Skin of body (tissue), 3 donors: ENCODE measurements at places on chromosomes 1 and 21. TPM values are rescaled to one million over a fixed set of nuclear protein-coding genes. Genes with fewer than 3 reads are reported as not detected.
A peak's percentile ranks its signal among the peaks of the same experiment; 100 is the strongest.

DNA sequence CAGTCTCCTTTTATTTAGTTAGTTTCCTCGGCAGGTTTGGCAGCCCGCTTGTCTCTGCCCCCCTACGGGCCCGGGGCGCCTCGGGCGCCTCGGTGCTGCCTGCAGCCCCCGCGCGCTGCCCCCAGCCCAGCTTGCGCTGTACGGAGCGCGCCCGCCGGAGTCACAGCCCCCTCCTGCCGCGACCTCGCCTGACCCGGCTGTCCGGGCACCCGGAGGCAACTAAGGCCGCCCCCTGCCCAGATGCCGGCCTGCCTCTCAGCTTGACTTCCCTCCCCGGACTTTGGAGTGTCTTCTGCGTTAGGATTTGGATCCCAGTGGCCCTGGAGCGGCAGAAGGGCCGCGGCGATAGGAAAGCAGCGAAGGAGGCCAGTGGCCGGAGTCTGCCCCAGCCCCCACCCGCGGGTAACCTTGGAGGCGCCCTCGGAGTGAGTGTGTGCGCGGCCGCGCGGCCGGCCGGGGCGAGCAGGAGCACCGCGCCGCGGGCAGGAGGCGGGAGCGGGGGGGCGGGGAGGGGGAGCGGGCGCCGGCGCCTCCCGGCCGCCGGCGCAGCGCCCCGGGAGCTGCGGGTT, 7.6 kb downstream of the CDKN2C start:
- DNase-seq: no peak

GRCh38 chr1:147241934-147242448, 493 bp upstream of the CHD1L start:
- DNase-seq: no peak

- DNase-seq: no peak
These were observed 47.1 kb downstream of the WNT9A start for GRCh38 chr1:227900571-227901051.

GRCh38 chr1:6732942-6733341, 31.3 kb upstream of the DNAJC11 start:
- no peak for DNase-seq

- DNase-seq: no peak
These were observed 48.6 kb downstream of the TSNAX start for GRCh38 chr1:231576804-231577718.

- no peak for DNase-seq
These were observed 56.5 kb downstream of the GABPA start for GRCh38 chr21:25791319-25791718.

Gene MAP3K21
- 1.5 TPM for total RNA-seq

GRCh38 chr1:95013950-95014574, 58.7 kb downstream of the ALG14 start:
- DNase-seq: peak; percentile 79

Gene ETV3L
- total RNA-seq: not detected

Gene FNDC5
- 25.4 TPM for total RNA-seq

Gene IGSF9
- 8.4 TPM for total RNA-seq

DNA sequence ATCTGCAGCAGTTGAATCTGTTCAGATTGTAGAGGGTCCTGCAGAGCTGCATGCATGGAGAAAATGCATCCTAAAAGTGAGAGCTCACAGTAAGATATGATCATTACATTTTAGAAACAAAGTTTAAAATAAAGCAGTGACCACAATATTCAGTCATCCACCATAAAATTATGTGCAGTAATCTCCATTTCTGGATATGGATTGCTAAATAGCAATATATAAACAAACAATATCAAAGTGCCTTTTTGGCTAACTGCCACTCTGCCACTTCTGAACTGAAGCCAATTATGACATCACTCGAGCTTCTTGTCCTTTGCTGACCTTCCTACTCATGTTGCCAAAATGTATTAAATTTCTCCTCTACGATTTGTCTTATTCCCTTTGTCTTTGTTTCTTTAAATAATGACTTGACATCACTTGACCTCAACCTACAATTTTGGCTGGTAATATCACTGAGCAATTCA, 262.0 kb upstream of the CXADR start:
- no peak for DNase-seq

DNA sequence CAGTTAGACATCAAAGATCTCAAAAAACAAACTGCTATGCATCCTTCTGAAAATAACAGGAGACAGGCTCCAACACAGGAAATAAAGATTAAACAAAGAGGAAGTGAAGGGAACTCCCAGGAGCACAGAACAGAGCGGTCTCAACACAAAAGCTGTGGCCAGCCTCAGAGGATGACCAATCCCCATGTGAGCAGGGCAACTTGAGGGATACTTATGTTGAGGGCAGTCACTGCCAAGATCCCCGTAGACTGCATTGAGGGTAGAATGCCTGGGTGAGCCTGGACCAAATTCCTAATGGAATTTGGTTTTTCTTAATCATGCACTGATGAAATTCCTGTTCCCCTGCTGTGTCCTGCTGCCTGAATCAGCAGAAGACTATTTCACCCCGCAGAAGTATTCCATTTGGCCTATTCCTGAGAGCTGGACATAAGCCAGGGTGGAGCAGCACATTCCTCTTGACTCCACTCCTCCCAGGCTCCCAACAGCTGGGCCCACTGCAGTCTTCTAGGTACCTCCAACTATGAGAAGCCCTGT, 49.0 kb downstream of the JAK1 start:
- peak; percentile 46 for DNase-seq

DNA sequence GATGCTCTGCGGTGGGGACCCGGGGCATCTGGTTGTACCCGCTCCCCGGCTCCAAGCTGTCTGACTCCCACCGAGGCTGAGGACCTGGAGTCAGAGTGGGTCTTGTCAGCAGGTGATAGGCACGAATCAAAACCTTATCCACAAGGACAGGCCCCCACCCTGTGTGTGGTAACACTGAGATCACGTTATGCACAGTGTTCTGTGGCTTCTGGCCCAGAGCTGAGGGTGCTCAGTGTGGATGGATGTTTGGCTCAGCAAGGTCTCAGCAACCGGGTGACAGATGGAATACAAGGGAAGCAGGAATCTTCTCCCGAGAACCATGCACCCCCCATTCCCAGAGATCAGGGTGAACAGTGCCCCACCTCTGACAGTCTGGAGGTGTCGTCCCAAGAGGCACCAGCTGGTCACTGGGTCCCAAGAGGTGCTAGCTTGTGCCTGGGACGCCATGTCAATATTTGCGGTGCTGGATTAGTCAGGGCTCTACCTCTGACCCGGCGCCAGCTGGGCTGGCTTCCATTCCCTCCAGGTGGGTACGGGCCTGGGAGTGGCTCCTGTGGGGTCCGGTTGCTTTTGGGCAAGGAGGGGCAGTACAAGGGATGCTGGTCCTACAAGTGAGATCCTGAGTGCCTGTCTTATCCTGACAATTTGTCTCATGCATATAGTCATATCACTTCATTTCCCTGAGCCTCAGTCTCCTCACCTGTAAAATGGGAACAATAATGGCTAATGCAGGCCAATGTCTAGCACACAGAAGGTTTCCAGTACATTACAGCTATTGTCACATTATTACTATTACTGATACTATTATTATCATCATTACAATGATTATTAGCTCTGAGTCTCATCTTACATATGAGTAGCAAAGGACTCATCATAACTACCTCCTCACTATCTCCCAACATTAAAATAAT, 957 bp downstream of the CAPN9 start:
- no peak for DNase-seq

Gene USH2A
- total RNA-seq: under 0.01 TPM

DNA sequence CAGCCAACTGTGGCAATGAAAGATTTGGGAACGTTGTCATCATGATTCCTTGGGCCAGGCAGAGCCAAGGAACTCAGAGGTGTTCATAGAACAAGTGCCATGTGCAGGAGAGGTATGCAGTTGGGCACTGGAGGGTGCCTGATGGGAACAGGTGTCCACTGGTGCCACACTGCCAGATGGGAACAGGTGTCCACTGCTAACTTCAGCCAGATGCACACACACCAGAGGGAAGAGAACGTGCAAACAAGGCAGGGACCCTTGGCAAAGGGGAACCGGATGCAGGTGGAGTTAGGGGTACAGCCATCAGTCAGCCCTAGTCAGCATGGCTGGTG, 13.5 kb downstream of the OLFML2B start:
- no peak for DNase-seq

GRCh38 chr1:177209357-177209756, 38.6 kb downstream of the BRINP2 start:
- peak; percentile 41 for DNase-seq

DNA sequence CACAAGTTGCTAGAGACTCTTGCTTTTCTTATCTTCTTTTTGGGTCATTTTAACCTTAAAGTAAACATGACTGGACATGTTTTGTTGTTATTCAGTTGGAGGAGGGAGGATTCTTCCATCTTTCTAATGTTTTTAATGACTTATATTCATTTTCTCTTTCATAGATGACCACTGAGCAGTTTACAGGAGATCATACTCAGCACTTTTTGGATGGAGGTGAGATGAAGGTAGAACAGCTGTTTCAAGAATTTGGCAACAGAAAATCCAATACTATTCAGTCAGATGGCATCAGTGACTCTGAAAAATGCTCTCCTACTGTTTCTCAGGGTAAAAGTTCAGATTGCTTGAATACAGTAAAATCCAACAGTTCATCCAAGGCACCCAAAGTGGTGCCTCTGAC, 11.9 kb downstream of the DYRK3 start:
- DNase-seq: no peak

DNA sequence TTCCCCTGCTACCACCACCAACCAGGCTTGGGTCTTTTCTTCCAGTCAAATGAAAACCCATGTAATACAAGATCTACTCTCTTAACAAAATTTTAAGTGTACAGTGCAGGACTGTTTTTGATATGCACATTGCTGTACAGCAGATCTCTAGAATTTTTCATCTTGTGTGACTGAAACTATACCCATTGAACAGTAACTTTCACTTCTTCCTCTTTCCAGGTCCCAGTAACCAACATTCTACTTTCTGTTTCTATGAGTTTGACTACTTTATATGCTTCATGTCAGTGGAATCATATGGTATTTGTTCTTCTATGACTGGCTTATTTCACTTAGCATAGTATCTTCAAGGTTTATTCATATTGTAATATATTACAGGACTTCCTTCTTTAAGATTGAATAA, 45.3 kb upstream of the PLPPR4 start:
- no peak for DNase-seq

Gene FCAMR
- total RNA-seq: not detected

Gene EFNA1
- 45.1 TPM for total RNA-seq

GRCh38 chr21:26941421-26941820, 25.5 kb downstream of the ADAMTS5 start:
- no peak for DNase-seq

DNA sequence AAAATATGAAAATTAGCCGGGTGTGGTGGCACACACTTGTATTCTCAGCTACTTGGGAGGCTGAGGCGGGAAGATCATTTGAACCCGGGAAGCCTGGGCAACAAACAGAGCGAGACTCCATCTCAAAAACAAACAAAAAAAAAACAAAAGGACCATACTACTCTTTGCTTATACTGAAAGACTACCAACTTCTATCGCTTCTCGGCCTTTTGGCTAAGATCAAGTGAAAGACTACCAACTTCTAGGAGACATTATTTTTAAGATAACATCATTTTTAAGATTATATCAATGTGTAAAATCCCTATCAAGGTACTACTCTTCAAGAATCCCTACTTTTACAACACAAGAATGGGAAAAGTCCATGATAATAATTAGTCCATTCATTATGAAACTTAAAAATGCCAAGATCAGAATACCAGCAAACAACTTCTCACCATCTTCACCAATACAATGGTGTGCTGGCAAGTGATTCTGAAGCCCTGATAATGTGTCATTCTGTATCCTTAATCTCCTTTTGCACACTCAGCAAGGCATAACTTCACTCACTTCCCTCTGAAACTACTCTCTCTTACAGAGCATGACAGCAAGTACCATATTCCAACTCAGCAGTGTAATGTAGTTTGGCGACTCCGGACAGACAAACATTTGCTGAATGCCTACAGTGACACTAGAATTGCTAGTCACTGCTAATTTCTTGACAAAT, 1.7 kb downstream of the PTP4A2 start:
- peak; percentile 21 for DNase-seq

Gene HSD3B1
- 1.2 TPM for total RNA-seq

DNA sequence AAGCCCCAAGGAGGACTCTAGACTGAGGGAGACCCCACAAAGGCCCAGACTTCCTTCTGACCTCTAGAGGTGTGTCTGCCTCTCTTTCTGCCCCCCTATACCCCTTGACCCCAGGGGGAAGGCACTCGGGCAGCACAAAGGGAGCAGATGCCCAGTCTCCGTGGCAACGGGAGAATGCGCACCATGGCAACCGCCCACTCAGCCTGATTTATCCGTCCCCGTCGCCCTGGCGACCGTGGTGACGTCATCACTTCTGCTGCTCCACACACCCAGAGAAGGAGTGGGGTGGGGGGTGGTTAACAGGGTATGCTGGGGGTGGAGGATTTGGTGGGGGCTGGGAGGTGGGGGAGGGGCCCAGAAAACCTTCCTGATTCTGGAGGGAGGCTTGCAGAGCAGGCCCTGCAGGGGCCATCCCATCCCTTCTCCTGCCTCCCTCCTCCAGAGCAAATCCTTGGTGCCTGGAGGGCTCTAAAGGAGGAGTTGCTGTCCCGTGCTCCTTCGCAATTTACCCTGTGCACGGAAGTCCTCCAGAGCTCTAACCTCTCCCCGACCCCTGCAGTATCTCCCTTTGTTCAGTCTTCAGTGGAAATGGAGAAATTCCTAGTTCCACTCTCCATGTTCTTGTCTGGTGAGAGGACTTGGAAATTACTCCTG, 6.3 kb downstream of the CELF3 start:
- DNase-seq: no peak

Gene MIXL1
- total RNA-seq: not detected

GRCh38 chr1:164423136-164423535, 135.8 kb upstream of the PBX1 start:
- DNase-seq: no peak

DNA sequence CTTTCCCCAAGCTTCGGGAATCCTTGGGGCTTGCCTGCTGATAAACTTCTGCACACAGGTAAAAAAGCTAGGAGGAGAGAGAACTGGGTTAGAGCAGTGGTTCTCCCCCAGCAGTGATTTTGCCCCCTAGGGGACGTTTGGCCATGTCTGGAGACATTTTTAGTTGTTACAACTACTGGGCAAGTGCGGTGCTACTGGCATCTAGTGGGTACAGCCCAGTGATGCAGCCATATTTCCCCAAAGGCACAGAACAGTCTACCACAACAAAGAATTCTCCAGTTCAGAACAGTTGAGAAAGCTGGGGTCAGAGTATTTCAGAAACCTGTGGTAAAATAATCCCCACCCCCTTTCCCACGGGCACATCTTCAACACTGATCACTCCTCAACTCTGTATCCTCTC, 41.3 kb downstream of the LRRC71 start:
- no peak for DNase-seq

Gene RGS1
- 13.0 TPM for total RNA-seq

DNA sequence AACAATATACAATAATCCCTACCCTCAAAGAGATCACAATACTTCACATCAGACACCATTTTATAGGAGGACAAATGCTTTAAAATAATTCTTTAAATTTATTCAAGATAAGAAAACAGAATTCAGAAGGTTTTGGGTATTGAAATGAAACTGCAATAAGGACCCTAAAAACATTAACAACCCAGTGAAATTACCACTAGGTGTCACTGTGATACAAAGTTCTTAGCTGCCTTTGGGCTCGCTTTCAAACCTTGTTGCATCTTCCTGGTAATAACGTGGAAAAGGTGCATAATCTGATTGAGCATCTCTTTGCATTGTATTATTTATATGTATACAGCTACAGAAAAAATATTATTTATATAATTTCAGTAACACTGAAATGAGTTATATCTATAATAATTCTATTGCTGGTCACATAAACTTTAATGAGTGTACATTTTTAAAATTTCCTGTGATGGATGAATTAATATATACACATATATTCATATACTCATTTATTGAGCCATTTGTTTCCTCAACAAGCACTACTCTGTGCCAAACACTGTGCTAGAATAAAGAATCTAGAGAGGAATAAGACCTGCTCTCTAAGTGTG, 185.2 kb downstream of the FAF1 start:
- peak; percentile 32 for DNase-seq

Gene C8B
- not detected for total RNA-seq

Gene PDC
- not detected for total RNA-seq

Gene ADAMTS1
- total RNA-seq: 67.3 TPM
